ENCODE measurements at places on chromosomes 2 and 18.

GRCh38 chr18:32425466-32425865 is 45.2 kb downstream of the GAREM1 start:
- no peak for DNase-seq

- no peak for DNase-seq
Observed at GRCh38 chr18:11992096-11992790, 10.9 kb downstream of the IMPA2 start.

DNA sequence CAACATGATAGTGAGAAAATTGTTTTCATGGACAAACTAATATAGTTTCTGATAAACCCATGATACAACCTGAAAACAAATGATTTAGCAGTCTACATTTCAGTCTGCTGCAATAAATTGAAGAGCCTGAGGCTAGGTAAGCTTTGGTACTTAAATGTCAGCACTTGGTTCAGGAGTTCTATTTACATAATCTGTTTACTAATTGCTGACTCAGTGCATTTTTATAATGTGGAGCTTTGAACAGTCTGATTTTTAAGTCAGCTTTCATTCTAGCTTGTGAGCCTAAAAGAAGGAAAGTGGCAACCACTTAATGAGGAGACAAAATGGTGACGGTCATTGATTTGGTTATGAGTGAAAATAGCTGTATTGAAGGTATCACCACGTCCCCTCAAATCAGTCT is 488.6 kb downstream of the CPS1 start:
- no peak for DNase-seq

- DNase-seq, result no peak
Observed at GRCh38 chr2:112730791-112731190, 10.0 kb downstream of the NT5DC4 start.

GRCh38 chr18:12751891-12752290 is 49.0 kb downstream of the PSMG2 start:
- no peak for DNase-seq

DNA sequence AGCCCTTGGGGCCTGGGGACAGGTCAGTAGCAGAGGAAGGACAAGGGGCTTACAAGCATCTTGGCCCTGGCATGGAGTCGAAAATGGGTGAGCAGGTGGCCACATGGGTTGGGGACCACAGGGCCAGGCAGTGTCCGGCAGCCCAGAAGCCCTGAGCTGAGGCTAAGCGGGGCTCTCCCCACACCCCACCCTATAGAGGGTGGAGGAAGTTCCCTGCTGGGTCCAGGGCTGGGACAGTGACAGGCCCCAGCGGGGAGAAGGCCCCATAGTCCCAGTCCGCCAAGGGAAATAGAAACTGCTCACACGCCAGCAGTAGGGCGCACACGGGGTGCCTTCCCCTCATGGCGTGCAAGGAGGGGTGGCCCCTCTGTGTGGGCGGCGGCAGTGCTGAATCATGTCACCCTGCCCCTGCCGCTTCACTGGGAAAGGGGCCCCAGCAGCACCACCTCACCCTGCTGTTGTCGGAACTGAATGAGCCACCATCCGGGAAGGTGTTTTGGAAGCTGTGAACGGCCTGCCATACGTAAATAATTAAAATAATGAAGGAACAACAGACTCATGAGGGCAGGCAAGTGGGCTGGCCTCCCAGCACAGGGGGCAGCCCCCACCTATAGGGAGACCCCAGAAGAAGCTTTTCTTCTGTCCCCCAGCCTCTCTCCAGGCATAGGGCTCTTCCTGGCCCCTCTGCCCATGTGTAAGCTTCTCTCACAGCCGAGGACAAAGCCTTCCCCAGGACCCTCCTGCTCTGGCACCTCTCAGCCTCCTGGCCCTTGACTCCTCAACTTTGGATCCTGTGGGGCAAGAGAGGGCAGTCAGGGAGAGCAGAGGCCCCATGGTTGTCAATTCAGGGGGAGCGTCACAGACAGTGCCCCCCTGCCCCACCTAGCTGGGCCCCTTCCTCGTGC is 12.7 kb upstream of the DUSP2 start:
- no peak for DNase-seq

DNA sequence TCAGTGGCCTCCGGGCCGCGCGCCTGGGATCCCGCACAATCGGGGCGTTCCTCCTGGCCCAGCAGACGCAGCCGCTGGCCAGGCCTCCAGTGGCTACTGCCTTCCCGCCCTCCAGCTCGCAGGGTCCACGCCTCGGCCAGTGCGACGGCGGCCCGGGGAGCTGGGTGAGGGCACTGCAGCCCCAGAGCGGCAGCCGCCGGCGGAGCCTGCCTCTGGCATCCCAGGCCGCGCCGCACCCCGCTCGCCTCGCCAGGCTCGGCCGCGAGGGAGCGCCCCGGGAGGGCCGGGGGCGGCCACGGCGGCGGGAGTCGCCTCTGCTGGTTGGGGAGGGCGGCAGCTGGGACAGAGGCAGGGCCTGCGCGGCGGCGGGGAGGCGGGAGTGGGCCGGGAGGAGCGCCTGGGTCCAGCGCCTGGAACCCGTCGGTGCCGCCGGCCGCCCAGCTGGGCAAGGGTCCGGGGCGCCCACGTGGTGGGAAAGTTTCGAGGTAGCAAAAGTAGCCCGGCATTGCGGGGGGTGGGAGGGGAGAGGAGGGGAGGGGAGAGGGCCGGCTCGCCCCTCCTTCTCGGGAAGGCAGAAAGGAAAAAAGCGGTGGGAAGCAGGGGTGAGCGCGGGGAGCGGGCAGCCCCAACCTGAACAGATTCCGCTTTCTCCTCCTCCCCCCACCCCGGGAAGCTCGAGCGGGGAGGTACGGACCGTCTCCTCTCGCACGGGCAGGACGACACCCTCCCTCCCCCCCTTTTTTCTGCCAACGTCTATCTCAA is 1.5 kb upstream of the INHBB start:
- no peak for DNase-seq

GRCh38 chr2:86239326-86239725 is 40.1 kb downstream of the MRPL35 start:
- DNase-seq, result no peak

DNA sequence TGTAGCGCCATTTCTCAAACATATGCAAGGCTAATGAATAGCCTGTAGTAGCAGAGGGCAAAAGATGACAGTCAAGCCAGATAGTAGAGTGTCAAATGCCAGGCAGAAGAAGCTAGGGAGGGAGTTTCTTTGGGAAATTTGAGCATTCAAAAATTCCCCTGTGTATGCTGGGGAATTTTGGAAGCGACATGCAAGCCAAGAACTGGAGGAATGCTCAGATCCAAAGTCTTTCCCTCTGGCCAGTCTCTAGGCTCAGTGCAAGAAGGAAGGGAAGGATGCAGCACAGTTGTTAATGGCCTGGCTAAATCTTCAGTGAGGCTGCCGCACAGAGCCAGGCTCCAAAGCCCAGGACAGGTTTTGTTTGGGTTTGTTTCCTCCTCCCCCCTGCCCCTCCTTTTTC is 59.9 kb downstream of the ATP9B start:
- DNase-seq, result no peak

DNA sequence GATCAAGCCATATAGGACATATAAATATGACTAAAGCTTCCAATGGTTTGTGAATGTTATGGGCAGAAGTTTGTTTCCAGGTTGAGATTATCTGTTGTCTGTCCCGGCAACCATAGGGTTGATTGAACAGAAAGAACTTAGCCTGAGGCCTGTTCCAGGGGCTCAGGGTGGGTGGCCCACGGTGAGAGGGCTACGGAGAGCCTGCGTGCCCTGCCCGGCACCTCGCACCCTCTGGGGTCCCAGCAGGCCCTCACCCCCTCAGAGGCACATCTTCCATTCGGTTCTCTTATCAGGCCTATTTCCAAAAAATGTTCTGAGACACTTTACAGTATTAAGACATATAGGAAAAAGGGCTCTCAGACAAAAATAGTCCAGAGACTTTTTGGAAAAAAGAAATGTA is 40.4 kb upstream of the LDLRAD4 start:
- DNase-seq, result no peak

- no peak for DNase-seq
Observed at GRCh38 chr2:227848146-227848545, 23.3 kb upstream of the DAW1 start.

- DNase-seq, result no peak
Observed at GRCh38 chr18:60075477-60075876, 175.7 kb downstream of the PMAIP1 start.

DNA sequence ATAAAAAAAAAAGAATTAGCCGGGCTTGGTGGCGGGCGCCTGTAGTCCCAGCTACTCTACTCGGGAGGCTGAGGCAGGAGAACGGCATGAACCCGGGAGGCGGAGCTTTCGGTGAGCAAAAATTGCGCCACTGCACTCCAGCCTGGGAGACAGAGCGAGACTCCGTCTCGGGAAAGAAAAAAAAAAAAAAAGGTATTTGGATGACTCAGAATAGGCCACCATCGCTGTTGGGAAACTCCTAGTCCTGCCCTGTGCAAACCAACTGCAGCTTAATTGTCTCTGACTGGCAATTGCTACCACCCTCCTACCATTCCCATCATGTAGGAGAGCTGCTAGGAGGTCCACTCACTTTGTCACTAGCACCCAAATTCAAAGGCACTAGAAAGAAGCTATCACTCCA is 43.5 kb downstream of the ATP8B1 start:
- no peak for DNase-seq

- no peak for DNase-seq
Observed at GRCh38 chr2:97701851-97702465, 11.4 kb upstream of the ZAP70 start.

GRCh38 chr2:27085062-27085672 is 1.4 kb upstream of the KHK start:
- no peak for DNase-seq

GRCh38 chr2:168200930-168201583 is 46.3 kb downstream of the STK39 start:
- no peak for DNase-seq

DNA sequence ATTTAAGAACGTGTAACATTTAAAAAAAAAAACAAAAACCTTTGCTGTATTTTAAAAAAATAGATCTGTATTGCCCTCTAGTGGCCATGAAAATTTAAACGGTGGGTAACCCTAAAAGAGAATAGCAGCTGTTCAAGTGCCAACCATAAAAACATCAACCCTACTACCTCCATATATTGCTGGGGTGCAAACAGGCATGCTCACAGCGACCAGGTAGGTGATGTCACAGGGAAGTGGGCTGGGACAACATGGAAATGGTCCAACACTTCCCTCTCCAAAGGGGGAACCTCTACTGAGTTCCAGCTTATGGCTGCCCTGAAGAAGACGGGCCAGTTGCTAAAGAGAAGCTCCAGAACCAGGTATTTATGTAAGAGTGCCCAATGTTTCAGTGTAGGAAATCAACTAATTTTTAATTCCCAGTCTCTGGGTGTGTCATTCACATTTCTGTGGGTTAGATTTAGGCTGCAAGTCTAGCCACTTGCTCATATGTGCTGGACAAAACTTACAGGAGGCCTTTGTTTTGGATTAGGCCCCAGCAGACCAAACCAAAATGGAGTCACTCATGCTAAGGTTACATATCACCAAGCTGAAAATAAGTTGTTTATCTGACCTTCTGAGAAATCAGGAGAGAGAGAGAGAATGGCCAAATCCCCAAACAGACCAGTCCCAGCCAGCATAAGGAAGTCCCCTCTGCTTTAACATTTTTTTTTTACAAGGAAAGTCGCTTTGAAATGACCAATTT is 54.5 kb downstream of the SKA1 start:
- no peak for DNase-seq

- DNase-seq, result no peak
Observed at GRCh38 chr2:40343902-40344301, 108.0 kb downstream of the SLC8A1 start.

DNA sequence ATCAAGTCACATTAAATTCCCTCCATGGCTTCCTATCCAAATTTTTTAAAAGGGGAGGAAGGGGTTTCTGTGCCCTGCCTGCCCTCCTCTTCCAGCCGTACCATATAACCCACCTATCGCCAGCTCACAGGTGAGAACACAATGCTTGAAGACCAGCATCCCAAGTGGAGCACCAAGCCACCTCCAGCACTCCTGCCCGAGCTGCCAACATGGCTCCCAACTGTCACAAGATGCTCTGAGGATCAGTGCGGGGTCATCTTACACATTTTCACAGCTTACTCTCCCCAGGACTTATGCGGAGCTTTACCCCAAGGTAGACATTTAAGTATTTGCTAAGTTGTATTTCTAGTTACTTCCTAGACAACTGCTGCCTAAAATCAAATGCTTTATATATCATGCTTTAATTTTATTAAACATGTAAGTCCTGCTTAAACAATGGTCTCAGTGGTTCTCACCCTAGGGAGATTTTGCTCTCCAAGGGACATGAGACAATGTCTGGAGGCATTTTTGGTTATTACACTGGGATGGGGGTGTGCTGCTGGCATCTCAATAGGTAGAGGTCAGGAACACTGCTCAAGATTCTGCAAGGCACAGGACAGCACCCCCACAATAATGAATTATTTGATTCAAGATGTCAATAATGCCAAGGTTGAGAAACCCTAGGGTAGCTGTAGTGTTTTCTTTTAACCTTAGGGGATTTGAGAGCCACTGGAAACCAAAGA is 45.8 kb downstream of the SF3B1 start:
- no peak for DNase-seq

DNA sequence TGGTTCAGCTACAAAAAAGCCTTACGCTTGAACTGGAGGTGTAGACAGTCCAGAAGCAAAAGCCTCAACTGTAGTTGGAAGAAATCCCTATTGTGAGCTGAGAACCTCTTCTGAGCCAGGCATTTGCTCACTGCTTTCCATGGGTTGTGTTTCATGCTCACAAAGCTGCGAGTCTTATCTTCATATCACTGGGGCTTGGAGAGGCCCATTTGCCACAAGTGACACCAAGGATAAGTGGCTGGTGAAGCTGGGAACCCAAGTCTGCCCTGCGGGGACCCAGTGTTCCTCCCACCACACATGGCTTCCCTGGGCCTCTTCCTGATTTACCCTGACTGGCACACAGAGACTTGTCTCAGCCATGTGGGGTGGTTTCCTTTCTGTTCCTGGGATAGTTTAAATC is 130.4 kb downstream of the RNF144A start:
- no peak for DNase-seq

- no peak for DNase-seq
Observed at GRCh38 chr18:811892-812375, at the start of gene YES1. Gene YES1 (minus strand): TSS chr18:812242. CDS start chr18:756827, 55,415 bp downstream.

DNA sequence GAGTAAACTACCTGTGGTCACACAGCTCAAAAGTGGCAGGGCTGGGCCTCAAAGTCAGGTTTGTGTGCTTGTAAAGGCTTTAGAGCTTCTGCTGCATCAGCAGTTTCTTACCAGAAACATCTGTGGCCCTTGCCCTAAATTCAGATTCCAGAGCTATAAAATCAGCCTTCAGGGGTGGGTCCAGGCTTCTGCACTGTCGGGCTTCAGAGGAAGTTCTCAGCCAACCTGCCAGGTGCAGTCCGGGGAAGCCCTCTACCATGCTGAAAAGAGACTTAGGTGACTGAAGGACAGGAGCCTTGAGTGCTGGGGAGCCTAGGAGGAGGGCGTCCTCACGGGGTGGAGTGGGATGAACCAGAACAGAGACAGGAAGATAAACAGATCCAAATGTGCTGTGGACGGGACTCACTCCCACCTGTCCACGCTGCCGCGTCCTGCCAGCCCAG is 69.9 kb upstream of the HS6ST1 start:
- peak; percentile 38 for DNase-seq
